ENCODE measurements at places on chromosomes 5 and 9. TPM values are rescaled to one million over a fixed set of nuclear protein-coding genes. Genes with fewer than 3 reads are reported as not detected.

GRCh38 chr5:119071561-119071995 is 691 bp downstream of the DMXL1 start:
- peak; percentile 16 for DNase-seq

- DNase-seq, result no peak
Measured at GRCh38 chr5:154479944-154480750, 2.1 kb upstream of the HAND1 start.

GRCh38 chr5:85985167-85985566 is 632.6 kb upstream of the COX7C start:
- no peak for DNase-seq

DNA sequence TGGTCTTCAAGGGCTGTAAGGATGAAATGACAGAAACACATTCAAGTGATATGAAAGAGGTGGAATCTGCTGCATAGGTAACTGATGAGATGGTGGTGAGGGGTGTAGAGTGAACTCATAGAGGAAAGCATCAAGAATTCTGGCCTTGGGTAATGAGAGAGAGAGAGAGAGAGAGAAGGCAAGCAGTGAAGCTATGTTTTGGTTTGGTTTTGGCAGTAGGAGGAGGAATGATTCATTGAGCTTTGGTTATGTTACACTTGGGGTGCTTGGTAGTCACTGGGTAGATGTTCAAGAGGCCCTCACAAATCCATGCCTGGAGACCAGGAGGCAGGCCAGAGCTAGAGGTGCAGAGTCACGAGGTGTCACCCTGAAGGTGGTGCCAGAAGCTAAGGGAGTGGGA is 89.5 kb downstream of the EGFLAM start:
- no peak for DNase-seq

GRCh38 chr5:82307451-82307850 is 29.3 kb upstream of the RPS23 start:
- DNase-seq, result no peak

GRCh38 chr9:130755377-130756007 is 61.9 kb downstream of the EXOSC2 start:
- DNase-seq, result no peak

DNA sequence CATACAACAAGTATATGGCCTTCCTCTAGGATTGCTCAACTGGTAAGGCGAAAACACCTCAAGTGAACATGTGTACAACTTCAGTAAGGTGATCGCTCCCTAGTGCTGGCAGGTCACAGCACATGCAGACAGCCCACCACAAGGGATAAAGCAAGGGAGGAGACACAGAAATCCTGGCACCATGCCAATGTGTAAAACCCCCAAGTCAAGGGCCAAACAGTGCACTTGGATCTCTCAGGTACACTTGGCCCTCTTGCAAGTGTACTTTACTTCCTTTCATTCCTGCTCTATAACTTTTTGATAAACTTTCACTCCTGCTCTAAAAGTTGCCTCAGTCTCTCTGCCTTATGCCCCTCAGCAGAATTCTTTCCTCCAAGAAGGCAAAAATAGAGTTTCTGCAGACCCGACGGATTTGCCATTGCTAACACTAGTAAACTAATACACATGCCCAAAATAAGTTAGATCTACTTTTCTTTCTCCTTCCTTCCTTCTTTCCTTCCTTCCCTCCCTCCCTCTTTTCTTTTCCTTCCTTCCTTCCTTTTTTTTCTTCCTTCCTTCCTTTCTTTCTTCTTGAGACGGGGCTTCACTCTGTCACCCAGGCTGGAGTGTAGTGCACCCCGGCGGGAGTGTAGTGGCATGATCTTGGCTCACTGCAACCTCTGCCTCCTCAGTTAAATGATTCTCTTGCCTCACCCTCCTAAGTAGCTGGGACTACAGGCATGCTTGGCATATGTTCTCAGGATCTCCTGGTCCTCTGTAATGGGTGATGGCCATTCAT is 6.8 kb upstream of the LNPEP start:
- DNase-seq, result no peak

GRCh38 chr5:38835887-38836286 is 9.9 kb upstream of the OSMR start:
- no peak for DNase-seq

GRCh38 chr5:139707445-139708003 is 59.4 kb downstream of the CXXC5 start:
- DNase-seq, result no peak

- DNase-seq, result peak; percentile 52
Measured at GRCh38 chr9:133714606-133715294, 23.4 kb downstream of the SARDH start.

DNA sequence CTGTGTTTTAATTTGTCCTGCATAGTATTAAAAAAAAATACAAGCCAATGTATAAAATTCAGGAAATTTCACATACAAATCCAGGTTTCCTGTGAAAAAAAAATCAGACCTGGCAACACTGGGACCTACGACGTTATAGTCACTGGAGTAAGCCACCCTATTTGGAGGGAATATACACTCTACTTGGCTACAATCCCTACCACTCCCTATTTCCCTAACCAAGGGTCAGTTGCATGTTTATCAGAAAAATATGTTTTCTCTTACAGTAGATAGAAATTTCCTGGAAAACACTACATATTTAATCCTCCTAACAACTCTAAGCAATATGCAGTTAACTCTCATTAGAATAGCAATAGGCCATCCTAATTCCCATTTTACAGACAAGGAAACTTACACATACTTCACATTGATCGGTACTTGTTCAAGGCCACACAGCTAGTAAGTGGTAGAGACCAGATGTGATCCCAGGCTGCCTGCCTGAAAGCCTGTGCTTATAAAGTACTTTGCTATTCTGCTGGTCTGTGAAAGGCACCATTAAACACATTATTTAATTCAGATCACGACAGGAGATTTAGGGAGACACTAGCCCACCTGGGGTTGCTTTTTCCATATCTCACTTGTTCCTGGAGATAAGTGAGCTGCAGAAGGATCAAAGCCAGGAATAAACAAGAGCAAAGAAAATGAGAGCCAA is 70.8 kb downstream of the MFAP3 start:
- DNase-seq, result no peak

DNA sequence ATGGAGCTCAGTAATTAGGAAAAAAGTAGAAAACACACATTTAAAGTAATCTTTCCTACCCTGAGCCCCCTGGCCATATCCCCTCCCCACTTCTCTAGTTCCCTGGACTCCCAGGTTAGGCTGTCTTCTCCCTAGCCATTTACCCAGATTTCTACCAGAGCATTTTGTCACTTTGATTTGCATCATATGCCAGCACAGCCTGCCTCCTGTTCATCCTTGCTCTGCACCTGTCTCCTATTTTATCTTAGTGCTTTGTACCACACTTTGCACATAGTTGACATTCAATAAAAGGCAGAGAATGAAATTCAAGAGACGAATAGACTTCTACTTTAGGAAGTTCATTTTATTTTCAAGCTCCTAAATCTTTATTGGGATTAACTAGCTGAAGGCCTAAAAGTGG is 344.5 kb downstream of the EBF1 start:
- no peak for DNase-seq

GRCh38 chr5:66739951-66740350 is 143.8 kb downstream of the MAST4 start:
- DNase-seq, result no peak

DNA sequence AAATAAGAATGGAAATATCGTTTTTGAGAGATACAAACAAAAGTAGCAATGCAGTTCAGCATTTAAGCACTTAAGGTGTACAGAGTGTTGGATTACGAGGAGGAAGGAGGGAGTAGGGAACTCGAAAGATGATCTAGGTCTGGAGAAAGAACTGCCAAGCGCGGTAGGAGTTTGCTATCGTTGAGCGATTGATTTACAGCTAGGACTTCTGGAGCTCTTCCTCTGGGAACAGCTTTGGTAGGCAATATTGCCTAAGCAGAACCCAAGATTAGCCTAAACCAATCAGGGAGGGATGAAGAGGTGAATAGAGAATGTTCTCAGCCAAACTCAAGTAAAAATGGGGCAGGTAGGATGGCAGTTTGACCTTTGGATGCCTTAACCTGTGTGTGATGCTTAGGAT is 965 bp downstream of the CLTA start:
- no peak for DNase-seq

- no peak for DNase-seq
Measured at GRCh38 chr9:74379718-74380117, 117.4 kb upstream of the RORB start.

GRCh38 chr5:104733063-104733669 is 1170.6 kb upstream of the NUDT12 start:
- DNase-seq, result peak; percentile 33

DNA sequence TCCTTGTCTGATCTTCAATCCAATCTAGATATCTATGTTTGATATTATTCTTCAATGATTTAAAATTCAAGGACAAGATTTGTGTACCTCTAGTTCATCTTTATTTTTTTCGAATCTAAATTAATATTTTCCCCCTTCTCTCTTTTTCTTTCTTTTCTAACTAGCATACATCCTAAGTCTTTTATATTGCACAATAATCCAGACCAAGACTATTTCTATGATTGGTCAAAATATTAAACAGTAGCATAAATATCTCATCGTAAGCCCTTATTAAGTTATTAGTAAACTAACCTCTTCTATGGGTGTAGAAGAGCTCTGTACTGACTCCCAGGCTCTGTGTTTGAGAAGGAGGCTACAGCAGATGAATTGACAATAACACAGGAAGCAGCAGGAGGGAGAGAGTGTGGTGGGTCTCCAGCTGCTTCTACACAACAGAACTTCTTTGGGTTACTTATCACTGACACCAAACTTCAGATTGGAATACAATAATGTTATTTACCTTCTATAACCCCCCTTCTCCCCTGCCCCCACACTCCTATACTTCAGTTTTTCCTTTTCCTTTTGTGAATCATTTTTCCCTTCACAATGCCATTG is 11.9 kb upstream of the PLCXD3 start:
- no peak for DNase-seq

- no peak for DNase-seq
Measured at GRCh38 chr5:156529892-156530291, 202.9 kb downstream of the SGCD start.

GRCh38 chr9:113548221-113549041 is 84.9 kb downstream of the RGS3 start:
- peak; percentile 30 for DNase-seq

The FYB1 gene
- 2.6 TPM for polyA plus RNA-seq

The PCDHGA5 gene
- 3.3 TPM for polyA plus RNA-seq

The DMGDH gene
- 2.7 TPM for polyA plus RNA-seq

The CD72 gene
- 2.3 TPM for polyA plus RNA-seq

The CENPH gene
- polyA plus RNA-seq, result 18.4 TPM

The CNTLN gene
- 8.5 TPM for polyA plus RNA-seq

Measured in muscle of back (tissue), 13 donors.